ENCODE measurements at places on chromosomes 11 and 22.

- no peak for DNase-seq
These were observed 82.5 kb downstream of the ZNF280B start for GRCh38 chr22:22425783-22426624.

DNA sequence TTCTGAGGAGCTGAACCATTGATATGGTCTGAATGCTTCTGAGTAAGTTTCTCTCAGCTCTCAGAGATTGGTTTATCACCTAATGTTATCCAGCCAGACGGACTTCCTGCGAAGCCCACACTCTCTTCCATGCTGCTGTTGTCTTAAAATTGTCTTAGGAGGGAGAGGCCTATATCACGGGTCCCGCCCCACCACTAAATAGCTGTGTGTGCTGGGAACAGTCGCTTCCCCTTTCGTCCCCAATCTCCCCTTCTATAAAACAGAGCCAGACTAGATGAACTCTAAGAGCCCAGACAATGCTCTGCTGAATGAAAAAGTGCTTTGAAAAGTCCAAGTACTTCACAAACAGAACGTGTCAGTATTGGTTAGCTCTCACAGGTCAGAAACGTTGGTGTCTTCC, 81.4 kb upstream of the AKIP1 start:
- DNase-seq: no peak

DNA sequence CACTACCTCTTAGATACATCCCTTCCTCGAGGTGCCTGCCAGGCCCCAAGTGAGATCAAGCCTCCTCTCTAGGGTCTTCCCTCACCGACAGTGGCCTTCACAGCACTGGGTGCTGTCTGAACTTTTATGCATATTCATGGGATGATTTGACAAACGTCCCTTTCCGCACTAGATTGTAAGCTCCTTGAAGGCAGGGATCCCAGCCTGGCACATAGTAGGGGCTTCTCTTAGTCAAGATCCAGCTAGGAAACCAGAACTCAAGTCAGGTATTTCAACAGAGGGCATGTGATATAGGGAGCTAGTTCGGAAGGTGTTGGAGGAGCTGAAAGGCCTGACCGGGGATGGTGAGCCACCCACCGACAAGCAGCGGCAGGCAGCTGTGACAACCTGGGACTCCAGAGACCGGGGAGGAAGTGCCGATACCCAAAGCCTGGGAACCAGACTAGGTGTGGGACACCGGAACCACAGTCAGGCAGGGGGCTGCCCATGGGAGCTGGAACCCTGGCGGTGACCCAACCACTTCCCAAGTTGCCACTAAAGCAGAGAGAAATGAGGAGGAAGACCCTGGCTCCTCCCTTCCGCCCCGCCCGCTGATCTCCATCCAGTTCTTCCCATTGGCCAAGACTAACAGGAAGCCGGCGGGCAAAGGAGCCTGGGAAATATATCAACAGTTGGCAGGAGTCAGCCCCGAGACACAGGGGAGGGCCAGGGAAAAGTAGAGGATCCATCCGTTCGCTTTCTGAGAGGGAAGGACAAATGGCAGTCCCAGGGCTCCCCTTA, 39.8 kb upstream of the CD82 start:
- no peak for DNase-seq

DNA sequence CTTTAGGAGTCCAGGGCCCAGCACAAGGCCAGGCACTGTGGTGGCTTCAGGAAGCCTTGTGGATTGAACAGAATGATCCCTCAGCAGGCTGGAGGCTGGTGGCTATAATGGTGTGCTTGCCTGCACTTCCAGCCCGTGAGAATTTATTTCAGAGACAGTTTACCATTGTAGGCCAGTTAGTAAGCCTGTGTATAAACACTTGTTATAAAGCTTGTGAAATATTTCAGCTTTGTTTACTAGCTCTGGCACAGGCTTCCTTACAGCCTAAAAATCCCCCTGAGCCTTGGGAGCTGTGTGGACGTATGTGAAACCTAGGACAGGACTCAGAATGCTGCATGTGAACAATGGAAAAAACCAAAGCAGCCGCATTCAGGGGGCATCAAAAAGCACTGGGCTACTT, 26.6 kb upstream of the ACER3 start:
- no peak for DNase-seq

GRCh38 chr11:125128450-125128849, 17.0 kb upstream of the TMEM218 start:
- DNase-seq: no peak

GRCh38 chr11:12888525-12889158, 120.5 kb upstream of the RASSF10 start:
- peak; percentile 24 for DNase-seq

GRCh38 chr11:86698639-86699038, 26.2 kb upstream of the ME3 start:
- DNase-seq: no peak

GRCh38 chr11:34647131-34647530, 26.2 kb downstream of the EHF start:
- DNase-seq: no peak

GRCh38 chr11:7332962-7333361, 81.3 kb downstream of the SYT9 start:
- no peak for DNase-seq

GRCh38 chr11:30740091-30740490, 153.9 kb upstream of the MPPED2 start:
- DNase-seq: no peak

DNA sequence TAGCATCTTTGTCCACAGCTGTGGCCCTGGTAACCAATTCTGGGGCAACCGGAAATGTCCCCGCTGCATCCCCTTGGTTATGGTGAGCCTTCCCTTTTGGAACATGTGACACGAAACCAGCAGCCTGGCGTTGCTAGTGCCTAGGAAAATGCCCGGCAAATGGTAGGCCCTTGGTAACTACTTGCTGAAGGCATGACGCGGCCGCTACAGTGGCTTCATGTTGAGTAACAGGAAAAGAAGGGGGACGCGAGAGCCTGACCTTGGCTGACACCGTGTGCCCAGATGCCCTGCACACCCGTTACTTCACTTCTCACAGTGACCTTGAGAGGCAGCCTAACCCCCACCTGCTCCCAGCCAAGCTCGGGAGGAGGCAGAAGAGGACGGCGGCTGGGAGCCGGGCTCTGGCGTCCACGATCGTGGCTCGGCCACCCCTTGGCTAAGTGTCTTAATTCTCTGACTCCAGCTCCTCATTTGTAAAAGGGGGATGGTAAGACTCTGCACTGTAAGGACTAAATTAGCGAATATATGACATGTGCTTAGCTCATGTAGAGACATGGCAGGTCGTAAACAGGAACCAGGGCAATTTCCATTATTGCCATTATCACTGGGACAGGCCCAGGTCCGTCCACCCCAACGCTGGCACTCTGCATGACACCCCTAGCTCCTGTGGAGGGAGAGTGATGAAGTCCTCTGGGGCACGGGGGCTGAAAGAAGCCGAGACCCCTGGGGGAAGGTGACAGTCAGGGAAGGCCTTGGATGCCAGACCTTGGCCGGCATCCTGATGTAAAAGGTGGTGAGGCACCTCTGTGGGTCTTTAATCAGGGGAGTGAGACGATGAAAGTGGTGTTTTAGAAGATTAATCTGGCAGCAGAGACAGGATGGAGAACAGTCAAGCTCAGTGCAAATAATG, 18.9 kb downstream of the IFT27 start:
- DNase-seq: no peak

GRCh38 chr11:77637345-77638165, at the start of gene CLNS1A:
CLNS1A (minus strand) TSS chr11:77637794; CDS start chr11:77637714, 80 bp downstream.
- DNase-seq: peak; percentile 44

GRCh38 chr11:102879801-102880200, 5.0 kb upstream of the MMP12 start:
- no peak for DNase-seq

GRCh38 chr11:77167111-77167626, 39.1 kb downstream of the MYO7A start:
- no peak for DNase-seq

DNA sequence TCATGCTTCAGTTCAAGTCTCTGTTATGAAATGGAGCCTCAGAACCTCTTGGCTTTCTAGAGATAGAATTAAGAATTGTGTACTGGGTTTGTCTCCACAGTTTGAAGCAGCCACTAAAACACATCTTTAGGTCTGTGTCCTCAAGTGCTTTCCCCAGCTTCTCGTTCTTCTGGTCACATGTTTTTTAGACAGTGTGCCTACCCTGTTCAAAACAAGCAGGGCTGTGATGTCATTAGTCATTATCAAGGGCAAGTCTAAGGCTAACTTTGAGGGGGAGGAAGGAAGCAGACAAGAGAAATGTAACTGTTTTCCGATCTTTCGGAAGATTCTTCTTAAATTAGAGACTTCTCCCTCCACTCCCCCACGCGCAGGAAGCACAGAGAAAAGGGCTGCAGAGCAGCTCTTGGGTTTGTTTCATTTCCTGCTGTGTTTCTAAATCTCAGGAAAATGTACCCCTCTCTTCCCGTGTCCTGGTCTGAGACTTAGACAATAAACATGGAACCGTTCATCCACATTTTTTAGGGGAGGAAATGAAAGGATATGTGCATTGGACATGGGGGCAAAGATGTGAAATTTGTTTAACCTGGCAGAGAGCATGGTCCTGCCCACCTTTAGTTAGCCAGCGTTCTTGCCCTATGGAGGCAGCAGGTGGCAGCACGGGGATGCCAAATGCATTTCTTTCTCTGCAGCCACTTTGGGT, 3.1 kb downstream of the AKIP1 start:
- DNase-seq: no peak

- DNase-seq: no peak
These were observed 29.2 kb upstream of the XBP1 start for GRCh38 chr22:28829358-28830181.

- DNase-seq: no peak
These were observed 2226.5 kb upstream of the RAG2 start for GRCh38 chr11:38824573-38824972.

DNA sequence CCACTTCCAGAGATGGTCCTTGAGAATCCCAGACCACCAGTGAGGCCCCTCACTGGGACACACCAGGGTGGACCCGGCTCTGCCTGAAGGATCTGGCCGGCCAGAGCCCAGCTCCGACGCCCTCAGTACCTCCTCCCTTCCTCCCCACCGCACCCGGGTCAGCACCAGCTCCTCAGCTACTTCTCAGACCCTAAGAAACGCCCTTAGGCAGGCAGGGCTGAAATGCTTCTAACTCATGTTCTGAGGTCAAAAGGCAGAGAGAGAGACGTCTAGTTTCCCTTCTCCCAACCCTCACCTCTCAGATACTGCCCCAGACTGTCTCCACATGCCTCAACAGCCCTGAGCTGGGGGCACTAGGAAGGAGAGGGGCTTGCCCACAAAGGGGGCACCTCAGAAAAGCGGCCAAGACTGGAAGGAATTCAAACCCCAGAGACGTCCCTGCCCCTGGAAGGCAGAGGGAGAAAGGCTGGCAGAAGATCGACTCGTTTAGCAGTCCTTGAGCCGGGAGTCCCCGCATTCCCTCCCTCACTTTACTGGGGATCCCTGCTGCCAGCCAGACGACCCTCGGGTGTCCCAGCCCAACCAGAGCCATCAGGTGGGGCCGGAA, 539 bp downstream of the USH1C start:
- no peak for DNase-seq

Measured in epithelial cell of prostate (primary cell).